ENCODE measurements at places on chromosomes 4 and X.

- no peak overlapping the region for H3K27ac ChIP-seq
- H3K27me3 ChIP-seq: peaks cover 10% of the 10 kb centered on the region
Measured at GRCh38 chr4:181181331-181181730, 1061.9 kb upstream of the TENM3 start.

GRCh38 chrX:17414027-17414658 is 39.1 kb downstream of the NHS start:
- no peak overlapping the region for H3K4me3 ChIP-seq
- H3K4me1 ChIP-seq: peaks cover 65% of the 10 kb centered on the region
- no peak overlapping the region for H3K27ac ChIP-seq
- no peaks in the 10 kb centered on the region for H3K27me3 ChIP-seq
- DNase-seq: no peak

- no peak for DNase-seq
- H3K27ac ChIP-seq: no peak overlapping the region
- H3K36me3 ChIP-seq: no peaks in the 10 kb centered on the region
- H3K4me3 ChIP-seq: no peak overlapping the region
- H3K4me1 ChIP-seq: 0 out of 2 replicates have a peak, but pooled peaks cover 4% of the 10 kb centered on the region
Measured at GRCh38 chr4:87153078-87153870, 67.1 kb downstream of the KLHL8 start.

DNA sequence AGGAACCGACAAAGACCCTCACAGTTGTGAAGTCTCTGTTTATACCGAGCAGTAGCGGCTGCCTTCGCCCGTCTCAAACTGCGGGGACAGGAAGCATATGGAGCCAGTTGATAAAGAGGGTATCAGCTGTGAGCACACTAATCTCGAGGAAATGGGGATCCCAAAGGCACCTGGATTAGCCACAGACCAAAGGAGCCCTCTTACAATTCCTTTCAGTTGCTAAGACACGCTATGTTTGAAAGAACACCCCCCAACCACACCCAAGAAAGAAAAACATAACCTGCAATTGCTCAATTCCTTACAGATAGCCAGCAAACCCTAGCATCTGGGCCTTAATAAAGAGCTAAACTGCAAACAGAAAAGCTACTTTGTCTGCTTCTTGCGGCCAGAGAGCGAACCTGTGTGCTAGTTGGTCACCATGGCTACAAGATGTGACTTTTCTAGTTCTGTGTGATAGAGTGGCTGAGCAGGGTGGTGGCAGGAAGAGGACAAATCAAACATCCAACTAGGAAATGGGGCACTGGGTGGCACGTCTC is 23.3 kb upstream of the CHRNA9 start:
- peaks cover 54% of the 10 kb centered on the region for H3K4me1 ChIP-seq
- no peak overlapping the region for H3K4me3 ChIP-seq
- no peak for DNase-seq
- H3K27me3 ChIP-seq: no peaks in the 10 kb centered on the region

Data from WTC11 (cell line).